ENCODE measurements at places on chromosomes 12 and 14. TPM values are rescaled to one million over a fixed set of nuclear protein-coding genes. Genes with fewer than 3 reads are reported as not detected.

C14orf39 gene
- not detected for total RNA-seq

RASSF8 gene
- total RNA-seq = 13.7 TPM

DNA sequence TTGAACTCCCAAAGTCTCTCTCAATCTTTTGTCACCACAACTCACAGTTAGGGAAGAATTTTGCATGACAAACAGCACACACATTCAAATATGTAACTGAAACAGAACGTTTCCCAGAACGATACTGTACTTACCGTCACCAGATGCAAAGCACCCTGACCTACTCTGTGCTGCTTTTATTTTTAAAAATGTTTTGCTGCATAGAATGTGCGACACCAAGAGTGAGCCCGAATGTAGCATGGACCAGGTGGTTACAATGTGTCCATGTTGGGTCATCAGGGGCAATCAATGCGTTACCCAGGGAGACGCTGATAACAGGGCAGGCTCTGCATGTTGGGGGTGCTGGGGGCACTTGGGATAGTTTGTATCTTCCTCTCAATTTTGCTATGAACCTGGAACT, 14.6 kb upstream of the EIF5 start:
- no peak for DNase-seq

- DNase-seq = no peak
Observed at GRCh38 chr14:100502622-100503220, 84.5 kb downstream of the BEGAIN start.

GRCh38 chr14:22843123-22843925, 6.9 kb downstream of the MMP14 start:
- DNase-seq = no peak

- DNase-seq = no peak
Observed at GRCh38 chr14:44700184-44700583, 193.1 kb upstream of the FSCB start.

DNA sequence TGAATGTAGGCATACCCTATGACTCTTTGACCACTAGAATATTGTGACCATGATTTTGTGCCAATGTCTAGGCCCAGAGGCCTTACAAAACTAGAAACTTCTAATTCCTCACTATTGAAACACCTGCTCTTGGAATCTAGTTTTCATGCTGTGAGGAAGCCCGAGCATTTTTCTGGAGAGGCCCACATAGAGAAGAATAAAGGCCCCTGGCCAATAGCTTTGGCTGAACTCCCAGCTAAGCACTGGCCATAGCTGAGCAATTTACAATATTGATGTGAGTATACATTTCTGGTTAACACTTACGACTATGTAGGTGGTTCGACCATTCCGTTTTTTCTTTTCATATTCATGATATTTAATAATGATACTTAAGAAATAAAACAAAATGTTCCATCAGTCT, 190.3 kb downstream of the KCNH5 start:
- no peak for DNase-seq

- DNase-seq = no peak
Observed at GRCh38 chr14:31785574-31785973, 224.4 kb downstream of the NUBPL start.

GRCh38 chr12:56160193-56160763, 2.1 kb downstream of the MYL6 start:
- no peak for DNase-seq

GRCh38 chr12:49098035-49098451, 3.4 kb upstream of the DHH start:
- peak; percentile 51 for DNase-seq
